Activated CD4-positive, alpha-beta T cell treated with anti-CD3 and anti-CD28 coated beads, Interleukin-2, amount 10 ng/mL, durations not matched to agents 7 days and 5 days (primary cell): ENCODE measurements at places on chromosomes 2 and 18. TPM values are rescaled to one million over a fixed set of nuclear protein-coding genes. Genes with fewer than 3 reads are reported as not detected.

Gene SP140
- 58.8 TPM for total RNA-seq

DNA sequence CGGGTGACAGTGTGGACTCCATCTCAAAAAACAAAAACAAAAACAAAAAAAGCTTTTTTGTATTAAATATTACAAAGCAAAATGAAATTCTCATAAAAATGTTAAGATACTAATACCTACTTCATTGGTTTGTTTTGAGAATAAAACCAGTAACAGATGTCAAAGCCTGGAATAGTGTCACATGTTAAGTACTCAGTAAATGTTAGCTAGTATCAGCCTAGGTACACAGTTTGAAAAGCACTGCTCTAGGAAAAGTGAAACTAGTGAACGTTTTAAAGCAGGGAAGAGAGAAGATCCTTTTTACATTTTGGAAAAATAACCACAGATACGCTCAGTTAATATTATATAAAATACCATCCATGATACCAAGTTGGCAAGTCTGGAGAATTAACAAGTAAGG, 37.1 kb upstream of the ADAM17 start:
- H3K4me1 ChIP-seq: peaks cover 46% of the 10 kb centered on the region
- DNase-seq: no peak
- H3K27me3 ChIP-seq: no peaks in the 10 kb centered on the region
- peaks cover 52% of the 10 kb centered on the region for H3K36me3 ChIP-seq
- no peak overlapping the region for H3K4me3 ChIP-seq

Gene FRZB
- total RNA-seq: not detected

Gene ADAM23
- 0.75 TPM for total RNA-seq

GRCh38 chr2:189751080-189751658, 11.4 kb downstream of the OSGEPL1 start:
- peaks cover 6% of the 10 kb centered on the region for H3K36me3 ChIP-seq
- H3K4me1 ChIP-seq: peaks cover 2% of the 10 kb centered on the region
- DNase-seq: peak; percentile 57
- no peak overlapping the region for H3K4me3 ChIP-seq

Gene KCNF1
- not detected for total RNA-seq

Gene MAPK4
- total RNA-seq: not detected
